ENCODE measurements at places on chromosomes 6 and 20. TPM values are rescaled to one million over a fixed set of nuclear protein-coding genes. Genes with fewer than 3 reads are reported as not detected.

- no peak for DNase-seq
Measured at GRCh38 chr20:49326026-49326425, 48.2 kb upstream of the ZNFX1 start.

DNA sequence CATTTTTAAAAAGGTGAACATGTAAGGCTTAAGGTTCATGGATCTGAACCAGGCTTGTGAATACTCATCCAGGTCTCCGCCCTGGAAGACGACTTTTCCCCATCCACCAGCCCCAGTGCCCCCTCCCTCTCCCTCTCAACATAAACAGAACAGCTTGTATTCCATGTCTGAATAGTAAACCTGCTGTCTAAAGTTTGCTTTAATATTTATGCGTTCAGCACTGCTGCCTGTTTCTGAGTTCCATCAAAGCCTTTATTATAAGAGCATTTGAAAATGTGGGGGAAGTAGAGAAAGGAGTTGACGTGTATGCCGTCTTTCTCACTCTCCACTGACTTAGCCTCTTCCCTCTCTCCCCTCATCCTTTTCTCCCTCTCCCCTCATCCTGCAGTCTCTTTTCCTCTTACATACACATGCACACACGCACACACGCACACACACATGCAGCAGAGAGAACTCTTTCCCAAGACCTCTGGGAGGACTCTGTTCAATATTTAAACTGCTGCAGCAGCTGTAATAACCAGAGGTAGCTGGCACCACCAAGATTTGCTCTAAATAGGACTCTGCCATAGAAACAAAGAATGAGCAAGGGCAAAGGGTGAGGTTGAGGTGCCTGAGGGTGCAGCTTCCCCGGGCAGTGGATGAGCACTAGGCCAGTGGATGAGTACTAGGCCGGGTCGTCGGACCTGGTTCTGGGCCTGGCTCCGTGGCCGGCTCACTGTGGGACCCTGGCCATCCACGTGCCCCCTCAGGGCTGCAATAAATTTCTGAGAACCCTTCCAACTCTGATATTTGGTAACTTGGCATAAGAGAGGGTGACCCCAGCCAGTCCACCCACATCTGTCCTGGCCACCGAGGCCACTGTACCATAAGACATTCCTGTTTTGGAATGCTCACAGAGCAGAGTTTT lies 35.4 kb upstream of the VSTM2L start:
- DNase-seq = no peak

- DNase-seq = no peak
Measured at GRCh38 chr6:64224819-64225218, 589.2 kb downstream of the PHF3 start.

DNA sequence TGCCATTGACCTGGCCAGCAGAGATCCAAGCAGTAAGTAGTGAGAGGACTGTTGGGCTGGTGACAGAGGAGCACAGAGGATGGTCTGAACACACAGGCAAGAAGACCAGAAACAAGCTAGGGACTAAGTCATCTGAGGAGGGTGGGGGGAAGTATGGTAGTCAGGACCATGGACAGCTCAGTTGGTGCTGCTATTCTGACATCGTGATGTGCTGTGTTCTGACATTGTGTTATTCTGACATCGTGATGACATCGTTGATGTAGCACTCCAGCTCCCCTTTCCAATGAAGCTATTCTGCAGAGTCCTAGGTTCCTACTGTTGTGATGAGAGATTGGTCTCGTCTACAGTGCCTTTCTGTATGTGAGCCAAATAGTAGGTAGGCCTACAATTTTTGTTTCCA lies 28.7 kb downstream of the CFAP206 start:
- DNase-seq = peak; percentile 69

DNA sequence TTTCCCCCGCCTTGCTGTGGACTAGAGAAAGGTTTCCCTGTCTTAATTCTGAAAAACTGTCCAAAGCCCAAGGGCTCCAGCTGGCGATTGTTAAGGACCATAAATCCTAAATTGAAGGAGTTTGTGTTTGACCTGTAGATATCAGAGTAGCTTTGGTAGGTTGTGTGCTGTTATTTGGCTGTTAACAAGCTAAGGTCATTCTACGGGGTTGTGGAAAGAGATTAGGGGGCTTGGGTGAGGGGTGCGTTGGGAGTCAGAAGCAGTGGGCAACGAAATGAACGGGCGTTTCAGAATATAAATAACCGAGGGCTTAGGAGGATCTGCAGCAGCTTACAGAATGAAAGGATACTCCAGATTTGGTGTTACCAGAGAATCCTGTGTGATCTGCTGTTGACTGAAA lies 32.6 kb upstream of the BTN3A2 start:
- no peak for DNase-seq

DNA sequence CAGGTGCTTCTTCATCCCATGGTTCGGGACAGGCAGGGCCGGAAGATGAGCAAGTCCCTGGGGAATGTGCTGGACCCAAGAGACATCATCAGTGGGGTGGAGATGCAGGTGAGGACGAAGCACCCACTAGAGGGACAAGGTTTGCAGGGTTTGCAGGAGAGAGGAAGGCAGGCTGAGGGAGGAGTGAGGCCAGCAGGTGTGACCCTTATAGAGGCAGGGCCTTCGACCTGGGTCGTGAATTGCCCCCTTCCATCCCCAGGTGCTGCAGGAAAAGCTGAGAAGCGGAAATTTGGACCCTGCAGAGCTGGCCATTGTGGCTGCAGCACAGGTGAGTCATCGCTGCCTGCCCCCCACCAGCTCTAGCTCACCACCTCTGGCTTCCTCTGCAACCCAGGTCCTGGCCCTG lies 8.4 kb downstream of the VARS2 start:
- no peak for DNase-seq

DNA sequence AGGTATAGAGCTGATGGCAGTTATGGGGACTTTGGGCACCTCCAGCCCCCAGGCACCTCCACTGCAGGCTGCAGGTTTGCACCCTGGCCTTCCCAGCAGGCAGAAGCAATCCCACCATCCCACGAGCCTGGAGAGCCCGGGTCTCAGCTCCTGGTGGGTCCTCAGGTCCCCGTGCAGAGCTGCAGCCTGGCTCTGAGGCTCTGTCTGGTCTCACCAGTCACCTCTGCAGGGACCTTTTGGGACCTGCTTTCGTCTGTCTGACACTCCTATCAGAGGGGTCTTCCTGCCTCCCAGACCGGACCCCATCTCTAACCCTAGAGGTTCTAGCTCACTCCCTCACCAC lies 41.9 kb downstream of the FGD2 start:
- DNase-seq = no peak

- peak; percentile 56 for DNase-seq
Measured at GRCh38 chr20:59598625-59599310, 5.6 kb upstream of the PHACTR3 start.

DNA sequence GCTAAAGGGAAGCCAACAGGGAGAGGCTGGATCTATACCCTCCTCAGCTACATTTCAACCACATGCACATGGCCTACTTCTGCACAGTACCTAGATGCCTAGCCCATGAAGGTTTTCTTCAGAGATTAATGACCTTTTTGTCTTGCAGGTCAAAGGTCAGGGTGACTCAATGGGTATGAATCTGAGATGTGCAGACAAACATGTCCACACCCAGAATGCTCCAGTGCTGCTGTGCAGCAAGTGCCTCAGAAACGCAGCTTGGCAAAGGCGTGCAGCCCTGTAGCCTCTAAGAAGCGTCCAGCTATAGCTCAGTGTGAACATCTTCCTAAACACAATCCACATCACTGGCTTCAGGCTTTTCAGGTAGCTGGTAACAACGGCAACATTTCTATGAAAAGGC lies 24.4 kb downstream of the MAP1LC3A start:
- no peak for DNase-seq

DNA sequence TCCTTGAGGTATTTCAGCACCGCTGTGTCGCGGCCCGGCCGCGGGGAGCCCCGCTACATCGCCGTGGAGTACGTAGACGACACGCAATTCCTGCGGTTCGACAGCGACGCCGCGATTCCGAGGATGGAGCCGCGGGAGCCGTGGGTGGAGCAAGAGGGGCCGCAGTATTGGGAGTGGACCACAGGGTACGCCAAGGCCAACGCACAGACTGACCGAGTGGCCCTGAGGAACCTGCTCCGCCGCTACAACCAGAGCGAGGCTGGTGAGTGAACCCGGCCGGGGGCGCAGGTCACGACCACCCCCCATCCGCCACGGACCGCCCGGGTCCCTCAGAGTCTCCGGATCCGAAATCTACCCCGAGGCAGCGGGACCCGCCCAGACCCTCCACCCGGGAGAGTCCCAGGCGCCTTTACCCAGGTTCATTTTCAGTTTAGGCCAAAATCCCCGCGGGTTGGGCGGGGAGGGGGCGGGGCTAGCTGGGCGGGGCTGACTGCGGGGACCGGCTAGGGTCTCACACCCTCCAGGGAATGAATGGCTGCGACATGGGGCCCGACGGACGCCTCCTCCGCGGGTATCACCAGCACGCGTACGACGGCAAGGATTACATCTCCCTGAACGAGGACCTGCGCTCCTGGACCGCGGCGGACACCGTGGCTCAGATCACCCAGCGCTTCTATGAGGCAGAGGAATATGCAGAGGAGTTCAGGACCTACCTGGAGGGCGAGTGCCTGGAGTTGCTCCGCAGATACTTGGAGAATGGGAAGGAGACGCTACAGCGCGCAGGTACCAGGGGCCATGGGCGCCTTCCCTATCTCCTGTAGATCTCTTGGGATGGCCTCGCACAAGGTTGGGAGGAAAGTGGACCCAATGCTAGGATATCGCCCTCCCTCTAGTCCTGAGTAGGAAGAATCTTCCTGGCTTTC lies 693 bp downstream of the HLA-F start:
- DNase-seq = peak; percentile 80

DNA sequence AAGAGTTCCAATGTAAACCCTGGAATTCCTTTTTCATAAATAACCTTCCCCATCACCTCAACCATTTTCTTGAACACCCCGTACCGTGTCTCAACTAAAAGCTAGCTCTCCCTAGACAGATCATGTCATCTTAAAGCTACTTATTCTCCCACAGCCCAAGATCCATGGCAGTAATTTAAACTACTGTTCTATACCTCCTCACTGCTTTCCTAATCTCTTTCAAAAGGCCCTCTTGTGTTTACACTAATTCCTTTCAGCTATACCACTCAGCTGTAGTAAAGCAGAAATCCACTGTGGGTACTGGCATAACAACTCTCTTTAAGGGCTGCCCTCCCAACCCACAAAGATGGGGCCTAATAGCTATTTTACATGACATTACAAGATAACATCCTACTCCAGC lies 67.5 kb downstream of the RNGTT start:
- no peak for DNase-seq

DNA sequence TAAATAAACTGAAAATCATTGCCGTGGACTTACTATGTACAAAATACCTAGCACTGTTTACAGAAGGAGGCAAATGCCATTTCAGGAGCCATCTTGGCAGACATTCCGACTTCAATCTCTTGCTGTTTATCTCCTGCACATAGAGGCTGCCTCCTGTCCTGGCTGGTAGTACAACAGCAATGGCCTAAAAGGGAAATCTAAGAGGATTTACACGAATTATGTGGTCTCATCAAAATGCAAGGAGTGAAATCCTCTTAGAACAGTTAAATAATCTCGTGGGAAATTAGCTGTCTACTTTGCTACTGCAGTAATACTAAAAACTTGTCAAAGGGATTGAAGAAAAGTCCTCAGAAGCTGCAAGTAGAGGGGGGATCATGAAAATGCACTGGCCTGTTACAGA lies 82.2 kb upstream of the SLC2A12 start:
- no peak for DNase-seq

DNA sequence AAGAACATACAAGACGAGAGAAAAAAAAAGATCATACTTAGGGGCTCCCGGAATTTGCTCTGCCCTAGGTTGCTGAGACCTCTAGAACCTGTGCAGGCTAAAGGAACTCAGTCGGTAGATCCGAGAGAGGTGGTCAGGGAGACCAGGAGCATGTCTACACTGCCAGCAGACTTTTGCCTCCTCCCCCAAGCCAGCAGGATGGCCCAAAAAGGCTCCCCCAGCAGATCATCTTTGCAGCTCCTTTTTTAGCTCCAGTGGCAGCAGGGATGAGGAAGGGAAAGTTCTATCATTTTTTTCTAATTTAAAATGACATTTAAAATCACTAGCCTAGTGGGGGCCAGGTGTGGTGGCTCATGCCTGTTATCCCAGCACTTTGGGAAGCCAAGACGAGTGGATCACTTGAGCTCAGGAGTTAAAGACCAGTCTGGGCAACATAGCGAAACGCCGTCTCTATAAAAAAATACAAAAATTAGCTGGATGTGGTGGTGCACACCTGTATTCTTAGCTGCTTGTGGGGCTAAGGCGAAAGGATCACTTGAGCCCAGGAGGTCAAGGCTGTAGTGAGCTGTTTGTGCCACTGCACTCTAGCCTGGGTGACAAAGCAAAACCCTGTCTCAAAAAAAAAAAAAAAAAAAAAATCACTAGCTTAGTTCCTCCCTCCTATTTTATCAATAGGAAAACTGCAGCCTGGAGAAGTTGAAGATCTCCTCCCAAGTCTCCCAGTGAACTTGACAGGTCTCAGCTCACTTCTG lies 69.3 kb upstream of the MYL9 start:
- DNase-seq = no peak

DNA sequence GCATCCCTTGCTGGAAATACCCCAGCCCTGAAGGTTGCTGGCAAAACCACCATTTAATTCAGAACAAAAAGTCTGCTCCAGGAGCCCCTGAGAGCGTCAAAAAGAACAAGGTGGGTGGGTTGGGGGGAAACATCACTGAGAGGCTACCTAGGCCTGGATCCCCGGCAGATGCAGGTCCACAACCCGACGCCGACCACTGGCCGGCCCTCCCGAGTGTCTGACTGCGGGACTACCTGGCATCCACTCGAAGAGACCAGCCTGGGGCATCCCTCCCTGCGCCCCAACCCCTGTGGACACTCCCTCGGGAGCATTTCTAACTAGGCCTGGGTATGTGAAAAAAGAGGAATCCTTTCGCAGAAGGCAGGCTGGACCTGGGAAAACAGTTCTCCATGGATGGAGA lies 47.2 kb downstream of the FAM209B start:
- DNase-seq = no peak

GRCh38 chr6:44100088-44100550 lies 27.1 kb downstream of the MRPL14 start:
- DNase-seq = no peak

DNA sequence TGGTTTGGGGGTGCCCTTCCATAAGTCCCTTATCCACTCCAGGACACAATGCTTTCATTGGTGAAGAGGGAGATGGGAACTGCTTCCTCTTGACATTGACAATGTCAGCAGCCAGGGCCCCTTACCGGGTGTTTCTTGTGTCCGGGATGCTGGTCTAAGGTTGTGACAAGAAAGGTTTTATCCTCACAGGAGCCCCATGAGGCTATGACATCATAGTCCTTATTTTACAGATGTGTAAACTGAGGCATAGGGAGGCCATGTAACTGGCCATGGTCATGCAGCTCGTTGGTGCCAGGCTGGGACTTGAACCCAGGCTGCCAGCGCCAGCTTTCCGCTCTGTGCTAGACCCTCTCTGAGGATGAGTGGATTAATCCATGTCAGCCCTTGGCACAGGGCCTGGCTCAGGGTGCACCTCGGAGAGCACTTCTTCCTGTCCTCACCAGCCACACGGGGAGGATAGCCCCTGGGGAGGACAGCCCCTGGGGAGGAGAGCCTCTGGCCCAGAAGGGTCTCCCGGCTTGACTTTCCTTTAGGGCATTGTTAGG lies 157.3 kb downstream of the SYCP2 start:
- DNase-seq = peak; percentile 19

GRCh38 chr20:23628402-23629016 lies 9.2 kb downstream of the CST3 start:
- DNase-seq = no peak

GRCh38 chr20:51125780-51126179 lies 102.9 kb upstream of the KCNG1 start:
- DNase-seq = no peak

Gene NMBR
- total RNA-seq = not detected

Gene BAG2
- total RNA-seq = 9.6 TPM

Gene GCNT2
- total RNA-seq = 4.3 TPM

Gene GNAS-AS1
- total RNA-seq = 0.89 TPM

Gene EPPIN
- not detected for total RNA-seq

Gene HLA-DQA2
- total RNA-seq = 11.6 TPM

Gene DXO
- 18.7 TPM for total RNA-seq

Gene FYN
- total RNA-seq = 323 TPM

Measured in activated CD8-positive, alpha-beta memory T cell treated with anti-CD3 and anti-CD28 coated beads, Interleukin-2, amount 10 ng/mL, durations not matched to agents 7 days and 5 days (primary cell).